Spinal cord (tissue), 10 donors: ENCODE measurements at places on chromosomes 6 and 20. TPM values are rescaled to one million over a fixed set of nuclear protein-coding genes. Genes with fewer than 3 reads are reported as not detected.

The NINL gene
- 50.6 TPM for polyA plus RNA-seq

The CD109 gene
- polyA plus RNA-seq: 6.4 TPM

The KIAA1586 gene
- 21.4 TPM for polyA plus RNA-seq

The TTPAL gene
- polyA plus RNA-seq: 15.5 TPM

The ASIP gene
- 1.6 TPM for polyA plus RNA-seq

The MEI4 gene
- polyA plus RNA-seq: 2.2 TPM

The FOXQ1 gene
- polyA plus RNA-seq: 9.4 TPM

The GRM4 gene
- 16.9 TPM for polyA plus RNA-seq

The EYA4 gene
- 0.60 TPM for polyA plus RNA-seq

The GRIK2 gene
- polyA plus RNA-seq: 48.7 TPM

The L3MBTL3 gene
- polyA plus RNA-seq: 13.1 TPM

The THBD gene
- polyA plus RNA-seq: 7.2 TPM

The MAS1L gene
- not detected for polyA plus RNA-seq

The RHAG gene
- 0.27 TPM for polyA plus RNA-seq

The KCNK15 gene
- polyA plus RNA-seq: 0.15 TPM

The DEF6 gene
- 6.3 TPM for polyA plus RNA-seq

The DEFB118 gene
- polyA plus RNA-seq: not detected

The ADGRB3 gene
- polyA plus RNA-seq: 55.3 TPM

The RSPO3 gene
- polyA plus RNA-seq: 2.5 TPM

The PPIL6 gene
- polyA plus RNA-seq: 17.0 TPM

The LKAAEAR1 gene
- 7.7 TPM for polyA plus RNA-seq

The RAET1E gene
- polyA plus RNA-seq: 0.32 TPM
